NK-92 treated with Interleukin-12 subunit alpha and Interleukin-12 subunit beta, amount 100 ng/mL, for 24 hours (cell line): ENCODE measurements at places on chromosomes 7 and 10.

DNA sequence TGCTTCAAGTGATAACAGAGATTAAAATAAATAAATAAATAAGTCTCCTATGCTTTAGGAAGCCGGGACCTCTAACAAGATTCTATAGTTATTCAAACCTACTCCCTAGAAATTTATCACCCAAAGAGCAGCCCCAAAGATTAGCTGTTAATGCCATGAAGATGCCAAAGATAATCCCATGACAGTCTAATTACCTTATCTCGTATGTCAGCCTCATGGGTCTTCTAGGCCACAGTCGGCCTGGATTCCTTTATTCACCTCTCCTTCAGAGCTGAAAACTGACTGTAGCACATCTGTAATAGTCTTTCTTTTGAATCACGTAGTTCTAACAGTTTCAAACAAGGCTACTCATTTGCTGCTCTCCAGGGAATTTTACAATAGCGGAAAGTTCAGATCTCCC is 24.2 kb downstream of the COL1A2 start:
- no peak for DNase-seq

- DNase-seq = no peak
Measured at GRCh38 chr10:71392292-71392691, 4.4 kb upstream of the CDH23 start.

GRCh38 chr10:70277396-70278030 is 6.3 kb downstream of the NPFFR1 start:
- no peak for DNase-seq

- DNase-seq = no peak
Measured at GRCh38 chr7:4056552-4057288, 625.4 kb upstream of the FOXK1 start.

GRCh38 chr10:115950320-115950719 is 322.7 kb downstream of the GFRA1 start:
- DNase-seq = no peak

DNA sequence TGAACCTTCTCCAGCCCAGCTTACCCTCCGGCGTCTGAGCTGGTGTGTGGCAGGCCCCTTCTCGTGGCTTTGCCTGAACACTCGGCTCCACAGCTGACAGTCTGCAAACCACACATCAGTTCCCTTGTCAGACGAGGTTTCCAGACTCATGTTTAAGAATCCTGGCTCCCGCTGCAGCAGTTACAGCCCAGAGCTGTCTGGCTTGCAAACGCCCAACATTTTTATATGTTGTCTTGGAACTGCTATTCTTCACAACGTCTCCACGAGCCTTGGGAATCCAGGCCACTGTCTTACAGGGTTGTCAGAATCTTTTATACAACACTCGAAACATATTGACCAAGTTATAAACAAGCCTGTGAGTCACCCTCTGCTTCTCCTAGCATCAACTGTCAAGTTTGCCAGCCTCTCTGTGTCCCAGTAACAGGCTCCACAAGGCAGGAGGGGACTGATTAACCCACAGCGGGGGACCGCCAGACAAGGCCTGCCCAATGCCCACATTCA is 68.1 kb downstream of the TNS3 start:
- no peak for DNase-seq

- DNase-seq = no peak
Measured at GRCh38 chr10:43344051-43344450, 27.4 kb upstream of the FXYD4 start.

DNA sequence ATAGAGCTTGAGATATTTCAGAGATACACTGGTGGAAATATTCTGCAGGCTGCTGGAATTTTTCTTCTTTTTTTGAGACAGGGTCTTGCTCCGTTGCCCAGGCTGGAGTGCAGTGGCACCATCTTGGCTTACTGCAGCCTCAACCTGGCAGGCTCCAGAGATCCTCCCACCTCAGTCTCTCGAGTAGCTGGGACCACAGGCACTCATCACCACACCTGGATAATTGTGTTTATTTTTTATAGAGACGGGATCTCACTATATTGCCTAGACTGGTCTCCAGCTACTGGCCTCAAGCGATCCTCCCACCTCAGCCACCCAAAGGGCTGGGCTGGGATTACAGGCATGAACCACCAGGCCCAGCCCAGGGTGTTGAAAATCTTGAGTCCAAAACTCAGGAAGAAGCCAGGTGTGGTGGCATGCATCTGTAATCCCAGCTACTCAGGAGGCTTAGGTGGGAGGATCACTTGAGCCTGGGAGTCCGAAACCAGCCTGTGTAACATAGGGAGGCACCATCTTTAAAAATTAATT is 55.7 kb upstream of the FOXK1 start:
- no peak for DNase-seq

DNA sequence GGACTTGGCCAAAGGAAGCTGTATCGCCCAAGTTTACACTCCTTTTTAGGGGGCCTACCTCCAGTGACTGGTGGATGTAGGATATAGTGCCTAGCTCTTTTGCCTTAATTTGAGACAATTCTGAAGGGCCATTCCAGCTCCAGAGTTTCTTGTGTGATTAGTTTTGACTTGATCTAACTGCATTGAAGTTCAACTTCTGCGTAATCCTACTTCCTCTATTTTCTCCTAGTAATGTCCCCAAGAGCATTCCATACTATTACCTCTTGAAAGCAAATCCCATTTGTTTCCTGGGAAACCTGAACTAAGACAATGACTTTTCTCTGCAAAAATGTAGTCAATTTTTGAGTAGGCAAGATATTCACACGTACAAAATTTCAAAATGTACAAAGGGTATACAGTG is 4.7 kb upstream of the H2AZ2 start:
- DNase-seq = no peak

- DNase-seq = no peak
Measured at GRCh38 chr7:45220846-45221618, 63.4 kb downstream of the RAMP3 start.
